ENCODE measurements at places on chromosomes 12 and 14.

DNA sequence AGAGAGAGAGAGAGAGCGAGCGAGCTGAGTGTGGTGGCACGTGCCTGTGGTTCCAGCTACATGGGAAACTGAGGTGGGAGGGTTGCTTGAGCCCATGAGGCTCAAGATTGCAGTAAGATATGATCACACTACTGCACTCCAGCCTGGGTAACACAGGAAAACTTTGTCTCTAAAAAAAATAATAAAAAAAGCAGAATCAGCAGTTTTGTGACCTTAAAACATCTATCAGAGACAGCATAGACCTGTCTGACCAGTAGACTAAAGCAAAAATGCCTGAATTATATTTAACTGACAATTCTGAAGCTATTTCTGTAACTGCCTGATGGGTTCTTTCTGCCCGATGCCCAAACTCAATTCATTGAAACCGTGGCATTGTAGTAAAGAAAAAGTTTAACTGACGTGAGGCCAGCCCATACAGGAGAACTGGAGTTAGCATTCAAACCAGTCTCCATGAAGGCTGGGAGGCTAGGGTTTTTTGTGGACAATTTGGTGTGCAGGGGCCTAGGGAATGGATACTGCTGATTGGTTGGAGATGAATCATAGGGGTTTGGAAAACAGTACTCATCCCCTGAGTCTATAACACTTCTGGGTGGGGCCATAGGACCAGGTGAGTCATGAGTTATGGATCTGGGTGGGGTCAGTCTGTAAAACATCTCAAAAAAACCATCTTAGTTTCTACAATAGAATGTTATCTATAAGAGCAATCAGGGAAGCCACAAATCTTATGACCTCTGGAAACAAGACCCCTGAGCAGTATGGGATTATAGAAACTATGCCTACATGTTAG lies 8.0 kb upstream of the RASSF8 start:
- no peak for DNase-seq

DNA sequence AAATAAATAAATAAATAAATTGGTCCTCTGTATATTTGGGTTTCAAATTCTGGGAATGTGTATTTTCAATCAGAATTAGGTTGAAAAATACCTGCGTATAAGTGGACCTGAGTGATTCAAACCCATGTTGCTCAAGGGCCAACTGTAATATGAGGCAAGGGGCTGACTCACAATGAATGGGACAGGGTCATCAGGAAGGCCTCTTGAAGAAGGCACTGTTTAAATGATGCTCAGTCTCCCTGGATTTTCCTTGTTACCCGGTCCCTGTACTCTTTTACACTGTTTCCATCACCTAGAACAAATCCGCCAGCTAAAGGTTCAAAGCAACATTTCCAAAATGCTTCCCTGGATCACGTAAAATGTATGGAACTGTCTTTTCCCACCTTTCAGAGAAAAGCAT lies 3.8 kb downstream of the PSMB5 start:
- DNase-seq = no peak

GRCh38 chr12:70317781-70318180 lies 48.3 kb upstream of the KCNMB4 start:
- no peak for DNase-seq

DNA sequence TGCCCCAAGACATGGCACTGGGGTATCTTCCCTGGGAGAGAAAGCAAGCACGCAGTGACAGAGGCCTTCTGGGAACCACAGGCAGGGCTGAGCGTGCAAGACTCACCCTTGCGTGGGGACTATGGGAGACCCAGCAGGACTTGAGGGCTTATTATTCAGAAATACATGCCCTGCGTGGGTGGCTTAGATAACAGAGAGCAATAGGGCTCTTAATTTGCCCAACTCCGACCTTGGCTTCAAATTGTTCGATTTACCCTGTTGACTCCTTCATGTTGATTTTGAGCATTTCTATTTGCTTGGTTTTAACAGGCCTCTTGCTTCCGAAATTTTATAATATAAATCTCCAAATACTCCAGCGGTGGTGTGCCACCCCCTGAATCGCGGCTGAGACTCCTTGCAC lies 5.1 kb upstream of the SERPINA1 start:
- no peak for DNase-seq

DNA sequence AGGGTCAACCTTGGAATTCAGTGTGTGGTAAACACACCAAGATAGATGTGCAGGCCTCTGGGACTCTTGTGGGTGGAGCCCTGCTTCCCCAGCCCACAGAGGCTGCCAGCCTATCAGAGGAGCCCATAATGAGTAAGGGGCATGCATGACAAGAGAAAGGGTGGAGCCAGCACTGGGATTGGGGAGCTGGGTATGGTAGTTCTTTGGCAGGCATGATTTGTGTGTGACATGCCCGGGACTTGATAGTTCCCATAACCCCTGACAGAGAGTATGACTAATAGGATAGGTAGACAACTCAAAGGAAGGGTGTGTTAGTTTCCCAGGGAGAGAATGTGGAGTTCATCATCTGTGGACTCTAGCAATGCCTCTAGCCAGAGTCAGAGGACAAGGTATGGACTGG lies 143.0 kb downstream of the EMP1 start:
- no peak for DNase-seq

GRCh38 chr12:132771126-132771838 lies 9.7 kb upstream of the ANKLE2 start:
- DNase-seq = no peak

- no peak for DNase-seq
Measured at GRCh38 chr12:68236421-68237059, 10.9 kb upstream of the IL26 start.

DNA sequence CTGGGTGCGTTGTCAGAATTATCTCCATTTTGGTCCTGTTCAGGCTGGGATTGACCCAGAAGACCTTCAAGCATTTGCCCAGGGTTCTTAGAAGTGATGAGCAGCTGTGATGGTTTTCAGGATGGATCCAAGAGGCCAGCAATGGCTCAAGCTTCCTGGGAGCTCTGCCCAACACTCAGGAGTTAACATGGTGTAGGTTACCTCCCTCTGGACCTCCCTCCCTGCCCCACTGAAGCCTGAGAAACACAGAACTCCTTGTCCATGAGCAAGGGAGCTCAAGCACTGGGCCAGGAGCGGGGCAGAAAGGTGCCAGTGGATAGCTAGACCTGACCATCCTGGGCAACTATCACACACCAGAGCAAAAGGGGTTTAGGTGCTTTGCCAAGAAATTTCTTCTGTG lies 148.4 kb upstream of the FKBP4 start:
- DNase-seq = no peak

DNA sequence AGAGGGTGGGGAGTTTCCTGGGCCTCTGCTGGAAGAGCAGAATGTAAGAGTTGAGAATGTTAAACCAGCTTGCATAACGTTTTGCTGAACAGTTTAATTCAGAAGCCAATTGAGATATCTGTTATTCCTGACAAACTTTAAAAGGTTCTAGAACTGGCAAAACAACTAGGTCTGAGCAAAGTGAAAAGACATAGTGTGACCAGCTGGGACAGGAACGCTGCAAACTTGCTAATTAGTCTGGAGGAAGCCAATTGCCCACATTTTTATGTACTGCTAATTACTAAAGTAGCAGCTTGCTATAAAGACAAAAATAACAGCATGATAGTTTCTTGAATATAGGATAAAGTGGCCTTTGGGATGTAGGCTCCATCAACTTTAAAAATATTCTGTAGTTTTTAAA lies 704.9 kb downstream of the NRXN3 start:
- DNase-seq = no peak

- DNase-seq = no peak
Measured at GRCh38 chr14:77130386-77130785, 11.2 kb downstream of the ZDHHC22 start.

GRCh38 chr14:75459099-75459741 lies 31.4 kb downstream of the JDP2 start:
- no peak for DNase-seq

GRCh38 chr14:55458800-55459515 lies 18.5 kb upstream of the TBPL2 start:
- no peak for DNase-seq

- DNase-seq = no peak
Measured at GRCh38 chr12:12896260-12896659, 4.9 kb downstream of the GPRC5A start.

GRCh38 chr12:51850965-51851299 lies 2.4 kb upstream of the FIGNL2 start:
- no peak for DNase-seq
